Activated CD4-positive, alpha-beta memory T cell treated with anti-CD3 and anti-CD28 coated beads, Interleukin-2, amount 10 ng/mL, durations not matched to agents 7 days and 5 days (primary cell): ENCODE measurements at places on chromosomes 1 and 21. TPM values are rescaled to one million over a fixed set of nuclear protein-coding genes. Genes with fewer than 3 reads are reported as not detected.

LINGO4 gene
- 1.3 TPM for total RNA-seq

AMPD1 gene
- total RNA-seq, result not detected

DNA sequence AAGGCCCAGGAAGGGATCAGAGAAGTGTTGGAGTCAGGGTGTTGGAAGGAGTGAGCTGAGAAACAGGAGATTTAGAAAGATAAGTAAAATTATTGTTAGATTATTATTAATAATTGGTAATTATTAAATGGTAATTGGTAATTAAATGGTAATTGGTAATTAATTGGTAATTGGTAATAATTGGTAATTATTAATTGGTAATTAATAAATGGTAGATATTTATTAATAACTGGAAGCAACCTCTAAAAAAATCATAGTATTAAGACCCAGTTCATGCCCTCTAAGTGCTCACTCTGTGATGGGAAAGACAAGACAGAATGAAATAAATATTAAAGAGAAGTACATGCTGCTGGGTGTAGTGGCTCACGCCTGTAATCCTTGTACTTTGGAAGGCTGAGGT, 13.8 kb upstream of the EPS15 start:
- no peak for DNase-seq

PDE4B gene
- total RNA-seq, result 48.0 TPM

DNA sequence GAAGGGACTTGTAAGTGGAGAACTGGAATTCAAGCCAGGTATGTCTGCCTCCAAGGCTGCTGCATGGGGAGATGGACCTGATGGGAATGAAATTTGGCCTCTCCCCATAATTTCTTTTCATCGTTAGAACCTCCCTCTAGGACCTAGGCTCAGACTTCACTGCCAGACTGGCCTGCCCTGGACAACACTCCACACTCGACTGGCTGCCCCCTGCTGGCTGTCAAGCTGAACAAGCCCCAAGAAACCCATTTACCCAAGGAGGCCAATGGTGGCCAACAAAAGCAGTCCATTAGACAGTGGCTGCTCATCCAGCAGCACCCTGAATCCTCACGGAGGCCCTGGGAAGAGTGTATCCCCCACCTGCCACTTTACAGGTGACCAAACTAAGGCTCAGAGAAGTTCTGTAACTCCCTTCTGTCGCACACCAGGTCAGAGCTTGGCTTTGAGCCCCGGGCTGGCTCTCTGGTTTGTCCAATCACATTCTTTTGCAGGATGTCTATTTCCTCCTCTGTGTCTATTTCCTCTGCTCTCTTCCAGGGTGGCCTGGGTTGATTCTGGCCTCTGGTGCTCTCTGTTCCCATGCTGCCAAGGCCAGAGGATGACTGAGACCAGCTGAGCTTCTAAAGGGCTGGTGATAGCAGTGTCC, 3.8 kb downstream of the RNF186 start:
- DNase-seq, result peak; percentile 59

DNA sequence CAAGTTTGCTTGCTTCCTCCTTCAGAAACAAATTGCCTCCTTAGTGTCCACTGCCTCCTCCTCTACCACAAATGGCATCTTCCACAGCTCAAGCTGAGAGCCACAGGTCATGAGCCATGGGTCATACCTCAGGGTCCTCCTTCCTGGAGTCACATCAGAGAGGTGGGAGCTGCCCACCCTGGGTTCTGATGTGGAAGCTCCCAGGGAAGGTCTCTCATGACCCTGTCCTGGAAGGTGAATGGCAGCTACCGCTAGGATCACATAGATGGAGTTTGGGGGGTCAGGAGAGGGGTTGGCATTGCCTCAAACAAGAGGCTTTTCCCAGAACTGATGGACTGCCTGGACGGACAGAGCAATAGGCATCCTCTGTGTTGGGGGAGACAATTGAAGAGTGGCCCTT, 321.4 kb downstream of the MATN1 start:
- no peak for DNase-seq

PLOD1 gene
- 16.5 TPM for total RNA-seq

DNA sequence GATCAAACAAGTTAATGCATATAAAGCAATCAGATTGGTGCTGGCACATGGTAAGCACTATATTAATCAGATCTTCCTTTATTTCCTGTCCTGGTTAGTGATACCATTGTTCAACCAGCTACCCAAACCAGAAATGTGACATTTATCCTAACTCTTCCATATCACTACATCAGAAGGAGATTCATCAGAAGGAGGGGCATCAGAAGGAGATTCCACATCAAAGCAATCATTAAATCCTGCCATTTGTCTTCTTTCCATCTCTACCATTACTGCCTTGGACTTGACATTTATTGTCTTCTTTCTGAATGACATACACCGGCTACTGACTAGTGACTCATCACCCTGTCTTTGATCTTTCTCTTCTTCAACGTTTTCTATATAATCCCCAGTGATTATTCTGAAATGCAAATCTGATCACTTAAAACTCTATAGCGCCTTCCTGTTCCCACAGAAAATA, 75.0 kb downstream of the DNM3 start:
- DNase-seq, result no peak

- DNase-seq, result peak; percentile 77
Measured at GRCh38 chr1:228465571-228466146, 21.5 kb upstream of the RNF187 start.

DNA sequence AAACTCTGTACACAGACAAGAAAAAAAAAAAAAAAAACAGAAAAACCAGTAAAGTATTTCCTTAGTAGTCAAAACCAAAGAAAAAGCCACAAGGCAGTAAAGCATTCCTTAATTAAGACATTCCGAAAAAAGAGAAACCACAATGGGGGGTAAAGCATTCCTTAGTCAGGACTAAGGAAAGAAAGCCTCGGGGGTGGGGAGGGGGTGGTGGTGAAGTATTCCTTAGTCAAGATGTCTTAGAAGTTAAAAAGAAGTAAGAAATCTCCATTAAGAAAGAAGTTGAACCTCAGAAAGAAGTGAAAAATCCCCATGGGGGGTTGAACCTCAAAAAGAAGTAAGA, 28.2 kb upstream of the FMO1 start:
- DNase-seq, result no peak

DNA sequence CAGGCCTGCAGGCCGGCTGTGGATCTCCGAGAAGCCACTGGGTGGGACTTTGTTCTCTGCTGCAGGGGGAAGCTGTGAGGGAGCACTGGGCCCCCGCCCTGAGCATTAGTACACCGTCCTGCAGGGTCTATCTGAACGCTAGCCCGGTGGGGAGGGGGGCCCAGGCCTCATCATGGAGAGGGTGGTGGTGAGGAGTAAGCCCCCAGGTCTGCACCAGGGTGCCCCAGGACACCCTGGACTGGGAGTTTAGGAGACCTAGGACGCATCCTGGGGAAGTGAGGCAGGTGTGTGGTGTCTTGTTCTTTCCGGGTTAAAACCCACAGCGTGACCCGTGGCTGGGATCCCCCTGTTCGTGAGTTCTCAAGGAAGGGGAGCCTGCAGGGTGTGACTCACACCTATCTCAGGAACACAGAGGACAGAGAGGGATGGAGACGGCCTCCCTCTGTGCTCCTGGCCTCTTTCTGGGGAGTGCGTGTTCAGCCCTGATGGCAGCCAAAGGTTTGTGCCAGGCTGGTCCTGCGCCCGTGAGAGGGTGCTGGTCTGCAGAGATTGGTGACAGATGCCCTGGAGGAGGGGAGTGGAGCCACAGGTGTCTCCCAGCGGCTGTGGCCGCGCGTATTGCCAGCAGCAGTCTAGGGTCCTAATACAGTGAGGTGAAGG, 44.8 kb downstream of the AGPAT3 start:
- no peak for DNase-seq

- DNase-seq, result no peak
Measured at GRCh38 chr1:193525917-193526710, 339.7 kb upstream of the B3GALT2 start.

- DNase-seq, result no peak
Measured at GRCh38 chr1:59025898-59026426, 242.1 kb upstream of the JUN start.

F13B gene
- not detected for total RNA-seq

DNALI1 gene
- total RNA-seq, result 0.18 TPM

DNA sequence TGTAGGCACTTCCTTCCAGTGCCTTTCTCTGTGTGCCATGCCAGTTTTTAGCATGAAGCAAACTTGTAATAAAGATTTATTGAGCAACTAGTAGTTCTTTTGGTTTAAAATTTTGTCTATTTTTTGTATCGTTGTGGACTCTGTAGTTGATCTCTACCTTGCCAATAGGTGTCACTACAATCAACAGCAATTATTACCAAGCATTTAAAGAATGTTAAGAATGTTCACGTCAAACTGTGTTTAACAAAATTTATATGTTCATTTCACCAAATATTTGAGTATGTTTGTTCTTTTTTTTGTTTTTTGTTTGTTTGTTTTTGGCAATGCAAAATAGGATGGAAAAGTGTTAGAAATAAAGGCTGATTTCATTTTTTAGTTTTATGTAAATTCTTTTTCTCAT, 208.1 kb downstream of the PATJ start:
- no peak for DNase-seq

PTCH2 gene
- total RNA-seq, result 1.0 TPM

DNA sequence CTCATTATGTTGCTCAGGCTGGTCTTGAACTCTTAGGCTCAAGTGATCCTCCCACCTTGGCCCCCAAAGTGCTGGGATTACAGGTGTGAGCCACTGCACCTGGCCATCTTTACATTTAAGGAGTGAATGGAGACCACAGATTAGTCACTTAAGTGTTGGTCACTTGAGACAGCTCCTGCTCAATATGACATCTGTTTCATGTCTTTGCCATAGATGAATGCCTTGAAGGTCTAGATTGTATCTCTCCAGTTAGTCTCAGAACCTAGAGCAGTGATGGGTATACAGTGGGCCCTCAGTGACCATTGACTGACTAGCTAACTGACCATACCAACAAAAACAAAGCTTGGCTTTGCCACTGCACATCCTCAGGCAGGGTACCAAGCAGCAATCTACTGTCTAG, 15.3 kb downstream of the BCL9 start:
- DNase-seq, result no peak
